ENCODE measurements at places on chromosomes 1 and 21. TPM values are rescaled to one million over a fixed set of nuclear protein-coding genes. Genes with fewer than 3 reads are reported as not detected.

The HSD3B2 gene
- not detected for polyA plus RNA-seq

The ASPM gene
- 0.13 TPM for polyA plus RNA-seq

The HES3 gene
- polyA plus RNA-seq: not detected

The LENEP gene
- polyA plus RNA-seq: not detected

The LCE1B gene
- polyA plus RNA-seq: not detected

The DAB1 gene
- polyA plus RNA-seq: not detected

The NBPF20 gene
- 2.2 TPM for polyA plus RNA-seq

The TRIM46 gene
- polyA plus RNA-seq: 3.4 TPM

The ZYG11A gene
- polyA plus RNA-seq: 0.53 TPM

The DIO1 gene
- not detected for polyA plus RNA-seq

The NFASC gene
- polyA plus RNA-seq: 0.01 TPM
